ENCODE measurements at places on chromosomes 12 and 14.
A peak's percentile ranks its signal among the peaks of the same experiment; 100 is the strongest.

DNA sequence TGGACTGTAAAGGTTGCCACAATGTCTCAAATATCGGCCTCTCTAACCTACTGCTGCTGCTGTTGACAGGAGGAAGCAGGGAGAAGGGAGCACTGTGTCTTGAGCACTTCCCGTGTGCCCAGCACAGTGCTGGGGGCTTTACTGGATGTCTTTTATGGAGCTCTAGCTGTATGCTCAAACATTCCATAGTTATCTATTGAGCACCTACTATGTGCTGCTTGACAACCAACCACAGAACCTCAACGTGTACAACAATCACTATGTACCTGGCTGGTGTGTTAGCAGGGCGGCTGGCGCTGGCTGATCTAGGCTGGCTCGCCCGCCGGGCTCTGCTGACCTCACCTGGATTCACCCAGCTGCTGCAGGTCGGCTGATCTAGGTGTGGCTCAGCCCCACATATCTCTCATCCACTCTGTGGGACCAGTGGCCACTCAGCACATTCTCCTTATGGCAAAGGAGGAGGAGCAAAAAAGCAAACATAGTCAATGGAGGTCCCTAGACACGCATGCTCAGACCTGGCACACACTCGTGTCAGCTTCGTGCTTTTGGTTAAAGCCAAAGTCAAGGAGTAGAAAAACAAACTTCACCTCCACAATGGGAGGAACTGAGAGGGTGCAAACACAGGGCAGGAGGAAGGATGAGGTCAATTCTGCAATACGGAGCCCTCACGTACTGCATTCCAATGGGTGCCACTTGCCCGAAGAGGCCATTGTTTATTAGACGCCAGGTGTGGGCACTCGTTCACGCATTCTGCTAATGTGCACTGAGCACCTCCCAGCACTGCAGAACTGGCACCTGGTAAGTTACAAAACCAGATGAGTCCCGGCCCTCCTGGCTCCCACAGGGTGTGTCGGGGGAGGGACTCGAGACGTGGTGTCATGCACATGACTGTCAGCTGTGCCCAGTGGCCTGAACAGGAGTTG, 147.2 kb downstream of the SCARB1 start:
- no peak for DNase-seq

DNA sequence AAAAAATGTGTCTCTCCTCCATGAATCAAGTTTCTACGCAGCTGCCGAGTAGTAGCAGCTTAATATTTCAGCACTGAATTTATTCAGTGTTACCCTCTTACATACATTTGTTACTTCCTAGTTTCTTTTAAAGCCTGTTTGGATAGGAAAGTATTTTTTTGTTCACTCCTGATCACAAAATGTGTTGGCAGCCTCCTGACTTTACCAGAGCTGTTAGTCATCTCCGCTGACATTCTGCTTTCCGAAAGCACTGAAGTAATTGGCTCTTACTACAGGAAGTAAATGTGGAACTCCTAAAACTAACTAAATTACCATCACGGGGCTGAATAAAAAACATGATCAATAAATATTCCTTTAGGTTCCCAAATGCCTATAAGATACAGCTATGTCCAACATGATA, 225.5 kb downstream of the EPS8 start:
- DNase-seq: no peak

DNA sequence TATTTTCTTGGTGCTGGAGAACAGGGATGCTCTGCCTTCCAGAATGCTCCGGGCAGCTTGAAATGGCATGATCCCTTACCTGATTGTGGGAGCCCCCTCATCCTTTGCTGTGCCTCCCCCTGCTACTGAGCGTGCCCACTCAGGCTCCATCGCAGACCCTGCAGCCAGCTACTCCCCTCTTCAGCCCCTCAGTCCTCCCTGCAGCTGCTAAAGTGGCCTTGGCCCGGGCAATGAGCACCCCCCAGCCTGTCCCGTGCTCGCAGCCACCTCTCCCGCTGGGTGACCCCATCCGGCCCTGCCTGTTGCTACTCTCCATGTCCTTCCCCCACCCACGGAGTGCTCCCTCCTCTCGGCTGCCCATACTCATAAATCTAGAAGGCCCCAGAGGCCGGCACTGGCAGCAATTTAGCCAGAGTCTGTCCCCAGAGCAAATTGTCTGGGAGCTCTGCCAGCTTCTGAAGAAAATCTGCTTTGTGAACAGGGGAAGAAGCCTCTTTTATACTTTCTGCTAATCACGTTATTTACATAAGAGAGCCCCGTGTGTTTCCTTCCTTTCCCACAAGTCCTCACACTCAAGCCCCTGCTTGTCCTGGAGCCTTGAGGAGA, 143.7 kb upstream of the FRMD6 start:
- no peak for DNase-seq

DNA sequence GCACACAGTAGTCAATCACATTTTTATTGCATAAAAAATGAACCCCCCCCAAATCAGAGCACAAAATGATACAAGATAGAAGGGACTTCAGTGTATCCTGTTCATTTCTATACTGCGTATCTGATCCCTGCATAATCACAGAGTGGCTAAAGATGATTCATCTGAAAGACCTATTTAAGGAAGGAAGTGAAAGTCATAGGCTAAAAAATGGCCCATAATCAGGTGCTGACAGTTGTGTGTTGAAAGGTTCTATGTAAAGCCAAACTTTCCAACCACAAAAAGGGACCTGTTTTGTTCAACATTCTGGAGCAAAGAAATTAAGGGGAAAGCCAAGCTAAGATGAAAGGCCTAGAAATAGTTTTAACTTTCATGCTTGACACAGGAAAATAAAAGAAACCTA, 147.8 kb upstream of the ATP2B1 start:
- no peak for DNase-seq

DNA sequence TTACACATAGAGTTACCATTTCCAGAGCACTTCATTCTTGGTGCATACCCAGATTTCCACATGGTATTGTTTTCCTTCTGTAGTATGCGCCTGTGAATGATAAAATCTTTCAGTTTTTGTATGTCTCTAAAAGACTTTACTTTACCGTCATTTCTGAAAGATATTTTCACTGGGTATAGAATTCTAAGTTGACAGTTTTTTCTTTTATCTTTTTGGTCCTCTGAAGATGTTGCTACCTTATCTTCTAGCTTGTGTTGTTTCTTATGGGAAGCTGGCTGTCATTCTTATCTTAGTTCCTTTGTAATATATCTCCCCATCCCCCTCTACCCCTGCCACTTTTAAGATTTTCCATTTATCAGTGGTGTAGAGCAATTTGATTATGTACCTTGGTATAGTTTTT, 36.7 kb downstream of the PRMT8 start:
- no peak for DNase-seq

DNA sequence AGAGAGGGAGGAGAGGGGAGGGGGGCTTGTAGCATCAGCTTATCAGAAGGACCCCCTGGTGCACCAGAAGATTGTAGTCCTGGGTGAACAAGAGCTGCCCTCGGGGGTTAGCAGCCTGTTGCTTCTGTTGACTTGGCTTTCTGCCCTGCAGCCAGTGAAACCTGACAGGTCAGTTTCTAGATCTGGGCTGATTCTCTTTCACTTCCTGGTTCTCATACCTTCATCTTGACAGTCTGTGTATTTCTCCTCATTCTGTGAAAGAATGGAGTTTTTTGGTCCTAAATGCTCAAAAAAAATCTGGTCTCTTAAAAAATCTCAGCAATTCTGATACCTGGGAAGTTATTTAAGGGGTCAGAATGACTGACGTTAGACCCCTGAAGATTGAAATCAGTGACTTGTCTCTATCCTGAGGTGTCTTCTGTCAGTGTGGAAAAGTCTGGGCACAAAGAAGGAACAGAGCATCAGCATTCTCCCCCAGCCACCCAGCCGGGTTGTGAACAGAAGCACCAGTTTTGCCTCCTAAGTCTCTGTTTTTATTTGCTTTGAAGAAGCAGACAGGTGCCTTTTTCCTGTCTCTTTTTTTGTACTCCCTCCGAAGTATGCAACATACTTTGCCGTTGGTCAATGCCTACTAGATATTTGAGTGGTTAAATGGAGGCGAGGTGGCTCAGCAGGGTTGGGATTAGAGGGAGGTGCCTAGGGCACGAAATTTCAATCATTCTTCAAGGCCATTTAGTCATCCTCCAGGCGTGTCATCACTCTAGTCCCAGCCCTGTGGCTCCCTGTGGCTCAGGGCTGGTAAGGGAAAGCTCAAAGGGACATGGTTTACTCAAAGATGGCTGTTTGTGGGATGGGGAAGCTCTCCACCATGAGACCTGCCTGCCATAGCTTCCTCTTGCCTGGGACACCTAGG, 24.0 kb downstream of the TTC9 start:
- DNase-seq: peak; percentile 84

DNA sequence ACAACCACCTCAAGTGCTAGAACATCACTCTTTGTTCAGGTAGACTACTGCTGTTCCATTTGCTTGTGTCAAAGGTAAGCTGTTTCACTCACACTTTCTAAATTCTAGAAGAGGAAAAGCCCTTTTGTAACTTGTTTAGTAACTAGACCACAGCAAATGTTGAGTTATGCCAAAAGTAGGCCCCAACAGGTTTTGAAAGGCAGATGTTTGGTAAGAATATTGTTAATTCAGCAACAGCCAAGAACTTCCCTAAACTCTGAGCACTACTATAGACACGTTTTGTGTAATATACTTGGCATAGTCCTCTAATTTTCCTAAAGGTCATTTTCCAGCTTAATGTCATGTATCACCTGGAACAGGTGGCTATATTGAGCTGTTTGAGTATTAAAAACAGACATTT, 79.0 kb downstream of the DCAF5 start:
- no peak for DNase-seq

DNA sequence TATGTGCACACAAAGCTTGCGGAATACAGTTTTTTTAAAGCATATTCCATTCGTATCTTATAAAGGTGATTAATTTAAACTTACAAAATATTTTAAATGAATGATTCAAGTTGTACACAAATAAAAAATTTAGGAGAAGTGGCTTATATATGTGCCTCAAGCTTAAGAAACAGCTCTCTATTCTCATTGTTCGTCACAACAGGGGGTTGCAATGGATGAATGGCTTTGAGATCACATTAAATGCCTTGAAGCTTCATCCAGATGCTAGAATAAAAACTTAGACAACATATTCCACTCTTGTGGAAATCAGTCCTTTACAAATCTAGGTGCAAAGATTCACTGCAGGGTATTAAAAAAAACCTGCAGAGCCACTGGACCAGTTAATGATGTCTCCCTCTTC, 303.9 kb upstream of the LRFN5 start:
- no peak for DNase-seq

- peak; percentile 26 for DNase-seq
Observed at GRCh38 chr12:122203301-122204166, at the start of gene B3GNT4. Gene B3GNT4 (plus strand): TSS chr12:122203709. CDS start chr12:122204619, 910 bp downstream.

DNA sequence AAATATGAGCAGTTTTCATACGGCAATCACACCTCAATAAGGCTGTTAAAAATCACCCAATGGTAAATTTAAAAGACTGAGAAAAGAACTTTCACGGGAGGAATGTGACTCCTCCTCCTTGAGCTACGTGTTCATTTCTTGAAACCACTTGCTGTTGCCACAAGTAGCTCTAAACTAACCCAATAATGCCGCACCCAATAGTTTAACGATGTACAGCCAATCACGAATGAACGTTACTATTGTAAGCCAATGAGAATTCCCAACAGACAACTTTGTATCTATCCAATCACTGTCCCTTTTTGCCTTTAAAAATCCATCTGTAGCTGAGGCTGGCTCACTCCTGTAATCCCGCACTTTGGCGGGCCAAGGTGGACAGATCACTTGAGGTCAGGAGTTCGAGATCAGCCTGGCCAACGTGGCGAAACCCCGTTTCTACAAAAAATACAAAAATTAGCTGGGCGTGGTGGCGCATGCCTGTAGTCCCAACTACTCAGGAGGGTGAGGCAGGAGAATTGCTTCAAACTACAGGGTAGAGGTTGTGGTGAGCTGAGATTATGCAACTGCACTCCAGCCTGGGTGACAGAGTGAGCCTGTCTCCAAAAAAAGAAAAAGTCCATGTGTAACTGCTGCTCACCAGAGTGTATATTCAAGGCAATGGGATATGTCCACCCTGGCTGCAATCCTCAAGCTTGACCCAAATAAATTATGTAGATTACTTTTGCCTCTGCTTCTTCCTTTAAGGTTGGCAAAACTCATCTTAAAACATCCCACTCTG, 24.4 kb upstream of the BTBD6 start:
- no peak for DNase-seq

GRCh38 chr12:64395739-64396138, 5.2 kb upstream of the C12orf56 start:
- no peak for DNase-seq

- DNase-seq: no peak
Observed at GRCh38 chr14:49367696-49368095, 218.5 kb downstream of the RPS29 start.
